ENCODE measurements at places on chromosomes 7 and 10.

DNA sequence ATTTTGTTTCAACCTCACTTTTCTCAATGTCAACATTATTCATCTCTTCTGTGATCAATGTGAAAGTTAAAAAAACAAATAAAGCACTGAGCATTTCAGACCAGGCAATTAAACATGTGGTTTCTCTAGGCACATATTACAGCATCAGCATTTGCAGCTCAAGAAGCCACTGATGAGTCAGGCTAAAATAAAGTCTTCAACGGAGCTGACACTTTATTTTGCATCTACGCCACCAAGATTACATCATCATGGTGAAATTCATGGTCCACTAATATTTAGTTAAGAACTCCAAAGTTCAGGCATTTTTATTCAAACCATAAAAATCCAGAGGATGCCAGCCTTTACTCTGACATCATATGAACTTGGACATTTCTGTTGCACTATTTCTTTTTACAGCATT, 33.0 kb downstream of the MAGI2 start:
- no peak for DNase-seq

- DNase-seq, result no peak
Measured at GRCh38 chr10:19629567-19629966, 186.7 kb upstream of the PLXDC2 start.

- no peak for DNase-seq
Measured at GRCh38 chr7:128912281-128912680, 1.8 kb upstream of the KCP start.

- DNase-seq, result no peak
Measured at GRCh38 chr7:84060000-84060399, 134.6 kb downstream of the SEMA3A start.

- no peak for DNase-seq
Measured at GRCh38 chr10:3478153-3478552, 305.6 kb upstream of the PITRM1 start.

DNA sequence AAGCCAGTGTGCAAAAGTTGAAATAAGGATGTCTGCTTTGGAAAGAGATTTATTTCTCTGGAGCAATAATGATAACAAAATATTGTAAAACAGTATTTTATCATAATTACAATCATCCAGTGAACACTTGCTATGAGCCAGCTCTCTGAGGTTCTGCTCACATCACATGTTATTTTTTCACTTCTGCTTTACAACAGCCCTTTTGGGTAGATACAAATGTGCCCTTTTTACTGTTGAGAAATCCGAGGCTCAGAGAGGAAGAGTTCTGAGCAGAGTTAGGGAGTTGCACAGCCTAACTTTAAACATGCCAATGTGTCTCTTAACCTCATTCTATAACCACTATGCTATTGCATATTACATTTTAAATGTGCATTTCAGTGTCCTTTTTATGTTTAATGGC, 232.6 kb upstream of the CDC14C start:
- DNase-seq, result no peak

DNA sequence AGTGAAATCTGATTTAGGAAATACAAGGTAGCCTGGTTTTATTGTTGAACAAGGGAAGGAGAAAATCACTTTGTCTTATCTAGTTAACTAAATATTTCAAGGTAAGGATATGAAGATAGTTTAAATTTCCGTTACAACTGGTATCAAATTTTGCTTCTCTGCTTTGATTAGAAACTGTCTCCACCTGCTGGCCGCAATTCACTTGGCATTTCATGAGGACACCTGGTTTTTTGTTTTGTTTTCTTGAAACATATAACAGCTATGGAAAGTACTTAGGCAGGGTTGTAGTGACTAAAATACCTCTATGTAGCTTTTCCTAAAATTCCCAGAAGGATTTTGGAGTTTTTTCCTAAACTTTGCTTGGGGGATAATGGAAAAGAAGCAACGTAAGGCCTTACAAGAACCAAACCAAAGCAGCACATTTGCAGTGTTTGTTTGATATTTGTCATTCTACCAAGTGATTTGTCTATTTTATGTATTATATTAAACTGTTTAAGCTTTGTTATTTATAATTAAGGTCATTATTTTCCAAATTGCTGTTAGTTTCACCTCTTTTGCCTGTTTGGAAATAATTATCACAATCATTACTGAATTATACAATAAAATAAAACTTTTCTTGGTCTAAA, 73.6 kb downstream of the AHCYL2 start:
- no peak for DNase-seq

DNA sequence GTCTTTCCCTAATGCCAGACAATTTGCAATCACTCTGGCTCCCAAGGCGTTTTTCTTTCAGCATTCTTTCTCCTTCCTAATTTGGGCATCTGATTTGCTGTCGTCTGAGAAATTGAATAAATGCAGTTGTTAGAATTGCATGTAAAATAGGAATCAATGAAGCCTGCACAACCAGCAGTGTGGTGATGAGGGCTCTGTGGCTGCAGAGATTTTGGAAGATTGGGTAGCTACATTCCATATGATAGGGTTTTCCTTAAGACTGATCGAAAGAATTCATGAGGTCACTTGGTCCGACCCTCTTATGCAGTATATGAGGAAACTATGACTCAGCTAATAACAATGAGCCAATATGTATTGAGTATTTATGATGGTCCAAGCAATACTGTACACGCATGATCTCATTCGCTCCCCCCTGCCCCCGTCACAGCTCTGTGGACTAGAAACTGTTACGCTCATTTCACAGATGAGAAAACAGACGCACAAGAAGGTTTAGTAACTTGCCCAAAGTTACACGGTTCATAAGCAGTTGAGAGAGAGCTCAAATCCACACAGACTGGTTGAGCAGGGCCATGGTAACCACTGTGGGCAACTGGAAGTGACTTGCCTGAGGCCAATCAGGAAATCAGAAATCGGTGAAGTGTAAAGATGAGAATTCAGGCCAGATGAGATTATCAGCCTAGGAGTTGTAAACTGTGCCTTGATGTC, 527.2 kb downstream of the GATA3 start:
- DNase-seq, result no peak

- no peak for DNase-seq
Measured at GRCh38 chr10:99292159-99292558, 37.0 kb upstream of the CNNM1 start.

GRCh38 chr10:62092301-62093030, 176.2 kb downstream of the RTKN2 start:
- DNase-seq, result no peak

DNA sequence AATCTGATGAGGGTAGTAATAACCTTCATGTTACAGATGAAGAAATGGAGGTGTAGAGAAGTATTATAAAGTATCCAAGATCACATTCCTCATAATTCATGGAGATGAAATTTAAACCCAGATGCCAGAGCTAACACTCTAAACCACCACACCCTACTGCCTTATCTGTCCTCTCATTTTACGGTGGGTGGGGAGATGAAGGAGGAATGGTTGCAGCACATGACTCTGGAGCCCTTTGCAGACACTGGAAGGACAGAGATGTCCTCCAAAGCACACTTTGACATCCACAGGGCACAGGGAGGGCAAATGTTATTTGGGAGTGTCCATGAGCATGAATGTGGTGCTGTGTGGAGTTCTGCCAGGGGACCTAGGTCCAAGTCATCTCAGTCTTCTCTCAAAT, 1.1 kb downstream of the PLEKHS1 start:
- DNase-seq, result no peak

Measured in GM12878 (cell line).